ENCODE measurements at places on chromosomes 13 and 19. TPM values are rescaled to one million over a fixed set of nuclear protein-coding genes. Genes with fewer than 3 reads are reported as not detected.

DNA sequence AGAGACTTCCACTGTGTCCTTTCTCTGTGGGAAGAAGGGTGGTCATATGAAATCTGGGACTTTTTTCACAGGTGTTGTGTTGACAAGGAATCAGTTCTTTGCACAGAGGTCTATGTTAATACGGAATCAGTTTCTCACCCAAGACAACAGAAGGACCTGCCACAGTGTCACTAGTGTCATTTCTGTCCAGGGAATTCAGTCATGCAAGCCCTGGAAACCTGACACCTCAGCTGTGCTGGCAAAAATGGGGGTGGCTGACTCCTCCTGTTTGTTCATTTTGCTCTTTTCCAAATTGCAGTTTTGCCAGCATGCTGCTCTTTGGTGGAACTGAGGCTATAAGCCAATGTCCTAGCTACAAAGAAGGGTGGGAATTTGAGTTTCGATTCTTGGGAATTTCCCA is 49.8 kb upstream of the ESD start:
- no peak for DNase-seq

Gene RNF113B
- not detected for polyA plus RNA-seq

GRCh38 chr19:30169196-30169900 is 202.8 kb upstream of the ZNF536 start:
- no peak for DNase-seq

Gene GPR12
- polyA plus RNA-seq, result not detected

Gene GMIP
- 4.5 TPM for polyA plus RNA-seq

Gene ZNF66
- 5.6 TPM for polyA plus RNA-seq

GRCh38 chr19:55474269-55475265 is 1.9 kb upstream of the ZNF628 start:
- no peak for DNase-seq

Gene NR1H2
- polyA plus RNA-seq, result 28.8 TPM

Gene TTYH1
- polyA plus RNA-seq, result 7.0 TPM

DNA sequence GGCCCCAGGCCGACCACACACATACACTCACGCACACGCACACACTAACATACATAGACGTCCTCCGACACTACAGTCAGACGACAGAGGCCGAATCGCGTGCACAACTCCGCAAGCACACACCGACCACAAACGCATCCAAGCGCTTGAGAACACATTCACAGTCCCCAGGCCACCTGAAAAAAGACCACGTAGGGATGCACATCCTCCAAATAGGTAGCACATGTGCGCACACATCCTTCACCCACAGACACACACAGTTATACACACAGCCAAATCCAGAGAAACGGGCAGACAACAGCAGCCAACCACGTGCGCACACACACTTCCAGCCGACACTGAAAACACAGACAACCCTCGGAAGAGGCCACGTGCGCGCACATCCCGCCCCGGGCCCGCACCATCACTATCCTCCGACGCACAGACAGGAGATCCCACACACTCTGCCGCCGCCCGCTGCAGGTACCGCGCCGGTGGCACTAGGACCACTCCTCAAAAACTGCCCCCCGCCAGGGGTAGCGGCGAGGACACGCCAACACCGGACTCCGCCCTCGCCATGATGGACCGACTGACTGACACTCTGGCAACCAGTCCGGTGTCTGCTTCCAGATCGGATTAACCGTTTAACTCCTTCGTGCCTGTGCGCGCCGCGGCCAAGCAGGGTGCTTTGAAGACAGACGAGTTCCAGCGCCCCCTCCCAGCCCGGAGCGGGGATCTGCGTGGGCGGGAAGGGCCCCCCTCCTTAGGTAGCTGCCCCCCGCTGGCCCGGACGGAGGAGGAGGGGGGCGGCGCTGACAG is 493 bp upstream of the PDE4A start:
- no peak for DNase-seq

GRCh38 chr13:30121666-30122065 is 185.7 kb downstream of the KATNAL1 start:
- DNase-seq, result no peak

DNA sequence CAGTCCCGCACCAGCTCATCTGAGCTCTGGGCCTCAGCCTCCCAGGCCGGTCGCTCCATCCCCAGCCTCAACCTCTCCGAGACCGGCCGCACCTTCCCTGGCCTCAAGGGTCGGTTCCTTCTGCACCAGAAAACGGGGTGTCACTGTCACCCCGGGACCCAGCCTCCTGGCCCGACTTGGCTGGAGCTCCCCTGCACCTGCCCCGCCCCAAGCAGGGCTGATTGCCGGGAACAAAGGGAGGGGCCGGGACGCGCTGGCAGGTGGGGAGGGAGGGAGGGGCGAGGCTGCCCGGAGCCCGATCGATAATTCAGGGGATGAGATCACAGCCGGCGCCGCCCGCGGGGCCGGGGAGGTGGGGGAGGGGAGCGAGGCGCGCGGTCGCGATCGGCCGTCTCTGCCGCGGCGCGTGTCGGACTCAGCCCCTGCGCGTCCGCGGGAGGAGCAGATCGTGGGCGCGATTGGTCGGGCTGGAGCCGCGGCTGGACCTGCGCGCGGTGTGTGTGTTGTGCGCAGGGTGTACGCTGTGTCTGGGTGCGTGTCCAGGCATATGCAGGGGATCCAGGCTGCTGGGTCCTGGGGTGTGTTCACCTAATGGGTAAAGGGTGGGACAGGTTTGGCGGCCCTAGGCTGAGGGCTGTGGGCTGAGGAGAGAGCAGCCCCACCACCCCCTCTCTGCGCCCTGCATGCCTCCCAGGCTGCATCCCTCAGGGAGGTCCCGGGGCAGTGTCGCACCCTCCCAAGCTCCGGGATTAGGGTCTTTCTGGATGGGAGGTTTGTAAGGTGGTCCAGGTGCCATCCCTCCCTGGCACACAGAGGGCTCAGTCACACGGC is 1.1 kb upstream of the SHC2 start:
- no peak for DNase-seq

- DNase-seq, result no peak
Measured at GRCh38 chr13:20717581-20718542, 14.4 kb downstream of the IL17D start.

Gene LHB
- not detected for polyA plus RNA-seq

DNA sequence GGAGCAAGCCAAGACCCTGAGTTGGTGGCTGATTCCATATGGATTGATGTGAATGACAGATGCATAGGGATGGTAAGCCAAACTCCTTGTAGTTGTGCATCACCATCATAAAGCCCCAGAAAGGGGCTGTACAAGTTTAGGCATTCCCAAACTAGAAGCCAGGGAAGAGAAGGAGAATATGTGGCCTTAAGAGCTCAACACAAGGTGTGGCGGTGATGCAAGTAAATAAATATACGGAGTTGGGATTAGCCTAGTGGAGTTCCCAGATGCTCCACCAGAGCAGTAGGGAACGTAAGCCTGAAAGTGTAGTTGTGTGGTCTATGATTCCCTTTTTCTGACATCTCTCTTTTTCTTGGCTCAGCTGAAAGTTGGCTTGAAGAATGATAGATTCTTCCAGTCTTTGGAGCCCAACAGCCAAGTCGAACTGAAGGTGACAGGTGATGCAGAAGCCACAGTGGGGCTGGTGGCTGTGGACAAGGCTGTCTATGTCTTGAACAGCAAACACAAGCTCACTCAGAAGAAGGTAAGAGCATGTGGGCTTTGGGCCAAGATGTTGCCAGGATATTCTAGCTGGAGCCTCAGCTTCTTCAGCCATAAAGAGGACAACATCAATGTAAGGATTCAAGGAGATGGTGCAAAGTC is 30.1 kb downstream of the RDH8 start:
- DNase-seq, result peak; percentile 45

DNA sequence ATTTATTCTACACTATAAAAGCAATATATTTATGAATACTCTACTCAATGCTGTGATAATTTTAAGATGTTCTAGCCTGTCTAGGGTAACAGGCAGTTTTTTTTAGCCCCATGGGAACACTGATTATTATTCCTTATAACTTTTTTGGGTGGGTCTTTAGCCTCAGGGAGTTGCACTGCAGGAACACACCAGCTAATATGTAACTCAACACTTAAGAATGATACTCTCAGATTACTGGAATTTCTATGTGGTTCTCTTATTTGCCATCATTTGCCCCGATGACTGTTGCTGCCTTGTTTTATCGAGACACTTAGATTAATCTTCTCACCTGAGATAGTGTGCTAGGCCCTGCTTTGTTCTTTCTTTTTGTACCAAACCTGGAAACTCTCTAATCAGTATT is 396.9 kb upstream of the SLITRK1 start:
- no peak for DNase-seq

GRCh38 chr13:85772367-85772766 is 26.9 kb downstream of the SLITRK6 start:
- no peak for DNase-seq

DNA sequence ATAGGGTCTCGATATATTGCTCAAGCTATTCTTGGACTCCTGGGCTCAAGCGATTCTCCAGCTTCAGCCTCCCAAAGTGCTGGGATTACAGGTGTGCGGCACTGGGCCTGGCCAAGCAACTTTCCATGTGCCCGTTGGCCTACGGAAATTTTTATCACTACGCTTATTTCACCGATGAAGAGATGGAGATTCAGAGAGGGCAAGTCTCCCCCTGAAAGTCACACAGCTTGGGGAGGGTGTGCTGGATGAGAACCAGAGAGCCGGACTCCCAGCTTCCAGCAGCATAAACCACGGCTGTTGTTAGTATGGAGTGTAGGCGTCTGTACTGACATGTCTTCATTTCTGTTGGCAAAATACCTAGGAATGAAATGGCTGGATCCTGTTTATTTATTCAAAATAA is 11.8 kb upstream of the GNA11 start:
- DNase-seq, result no peak

GRCh38 chr13:71661921-71662320 is 205.1 kb downstream of the DACH1 start:
- DNase-seq, result no peak

Gene IGFL2
- not detected for polyA plus RNA-seq
